ENCODE measurements at places on chromosomes 7 and 10.

- peak; percentile 100 for DNase-seq
Observed at GRCh38 chr10:93458821-93459257, 23.3 kb downstream of the MYOF start.

DNA sequence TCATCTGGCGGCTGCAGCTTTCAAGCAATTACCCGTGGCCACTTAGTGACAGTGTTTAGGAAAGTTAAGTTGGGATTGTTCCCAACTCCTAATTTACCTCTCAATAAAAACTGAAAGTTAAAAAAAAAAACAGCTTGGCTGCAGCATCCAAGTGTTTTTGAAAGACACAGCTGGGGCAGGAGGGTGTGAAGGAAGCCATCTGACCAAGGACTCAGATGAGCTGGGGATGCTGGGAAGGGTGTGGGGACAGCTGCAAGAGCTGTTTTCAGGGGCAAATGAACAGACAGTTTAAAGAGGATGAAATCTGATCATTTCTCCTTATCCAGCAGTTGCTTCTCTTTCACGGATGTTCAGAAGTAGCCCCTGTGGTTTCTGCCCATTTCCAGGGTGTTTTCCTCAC lies 129.2 kb upstream of the CDCA7L start:
- DNase-seq: no peak

DNA sequence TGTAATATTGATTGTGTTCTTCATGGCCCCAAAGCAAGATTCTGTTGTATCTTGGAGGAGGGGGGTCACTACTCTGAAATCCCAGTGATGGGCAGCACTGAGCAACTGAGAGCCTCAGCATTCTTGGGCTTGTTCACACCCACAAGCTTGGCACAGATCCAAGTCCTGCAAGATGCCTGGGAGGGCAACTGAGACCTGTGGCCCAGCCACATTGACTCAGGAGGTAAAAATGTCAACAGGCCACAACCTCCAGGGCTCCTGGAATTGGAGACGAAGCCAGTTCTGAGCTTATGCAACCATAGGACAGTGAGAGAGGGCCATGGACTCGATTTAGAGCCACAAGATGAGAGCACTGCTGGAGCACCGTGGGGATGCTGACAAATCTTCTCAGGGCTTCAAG lies 3.1 kb upstream of the DOCK1 start:
- DNase-seq: peak; percentile 91

DNA sequence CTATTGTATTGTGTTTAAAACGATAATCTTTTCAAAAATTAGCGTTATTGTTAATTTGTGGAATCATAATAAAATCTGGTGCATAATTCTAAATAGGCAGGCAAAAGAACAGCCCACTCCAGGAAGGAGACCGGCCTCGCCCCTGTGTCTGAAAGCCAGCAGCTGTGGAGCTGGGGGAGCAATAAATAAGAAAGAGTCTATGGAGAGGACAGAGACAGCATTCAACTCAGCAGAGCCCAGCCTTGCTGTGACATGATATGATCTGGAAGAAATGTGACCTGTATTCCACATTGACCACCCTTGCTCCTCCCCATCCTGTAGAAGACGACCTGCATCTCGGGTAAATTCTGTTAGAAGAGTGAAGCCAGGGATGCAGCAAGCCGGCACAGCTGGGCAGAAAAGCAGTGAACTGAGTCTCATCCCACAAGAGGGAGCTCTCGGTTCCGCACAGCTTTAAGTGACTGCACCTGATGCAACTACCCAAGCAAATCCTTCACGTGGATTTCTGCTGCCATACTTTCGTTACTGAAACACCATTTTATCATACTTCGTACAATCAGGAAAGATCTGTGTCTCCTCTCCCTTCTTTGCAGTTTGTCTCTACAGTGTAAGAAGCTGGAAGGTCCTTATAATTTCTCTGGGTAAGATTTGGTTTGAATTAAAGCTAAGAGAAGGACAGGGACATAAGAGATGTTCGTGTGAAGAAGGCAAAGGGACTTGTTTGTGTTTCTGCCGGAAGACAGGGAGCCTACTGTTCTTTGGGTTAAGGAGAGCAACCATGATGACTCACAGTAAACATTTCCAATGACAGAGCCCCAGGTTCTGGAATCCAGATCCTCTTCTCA lies 427.1 kb downstream of the GPAM start:
- DNase-seq: peak; percentile 49

DNA sequence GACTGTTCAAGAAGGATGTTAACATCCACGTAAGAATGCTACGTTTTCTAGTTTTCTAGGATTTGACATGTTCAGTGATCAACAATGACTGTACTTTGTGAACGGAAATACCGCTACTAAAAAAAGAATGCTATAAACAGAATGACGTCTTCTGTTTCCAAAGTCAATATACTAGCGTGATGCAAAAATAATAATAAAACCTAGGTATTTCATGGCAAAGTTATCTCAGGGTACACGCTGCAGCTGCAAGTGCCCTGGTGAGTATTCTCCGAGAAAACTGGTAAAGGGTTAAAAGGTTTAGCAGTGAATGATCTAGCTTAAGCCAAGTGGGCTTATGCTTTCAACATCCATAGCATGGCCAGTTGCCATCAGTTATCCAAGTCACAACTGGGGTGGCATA lies 653.3 kb upstream of the PFKP start:
- no peak for DNase-seq

GRCh38 chr10:97116462-97117162 lies 69.1 kb downstream of the SLIT1 start:
- DNase-seq: no peak

- DNase-seq: peak; percentile 82
Observed at GRCh38 chr10:15515202-15515601, 144.1 kb upstream of the FAM171A1 start.

DNA sequence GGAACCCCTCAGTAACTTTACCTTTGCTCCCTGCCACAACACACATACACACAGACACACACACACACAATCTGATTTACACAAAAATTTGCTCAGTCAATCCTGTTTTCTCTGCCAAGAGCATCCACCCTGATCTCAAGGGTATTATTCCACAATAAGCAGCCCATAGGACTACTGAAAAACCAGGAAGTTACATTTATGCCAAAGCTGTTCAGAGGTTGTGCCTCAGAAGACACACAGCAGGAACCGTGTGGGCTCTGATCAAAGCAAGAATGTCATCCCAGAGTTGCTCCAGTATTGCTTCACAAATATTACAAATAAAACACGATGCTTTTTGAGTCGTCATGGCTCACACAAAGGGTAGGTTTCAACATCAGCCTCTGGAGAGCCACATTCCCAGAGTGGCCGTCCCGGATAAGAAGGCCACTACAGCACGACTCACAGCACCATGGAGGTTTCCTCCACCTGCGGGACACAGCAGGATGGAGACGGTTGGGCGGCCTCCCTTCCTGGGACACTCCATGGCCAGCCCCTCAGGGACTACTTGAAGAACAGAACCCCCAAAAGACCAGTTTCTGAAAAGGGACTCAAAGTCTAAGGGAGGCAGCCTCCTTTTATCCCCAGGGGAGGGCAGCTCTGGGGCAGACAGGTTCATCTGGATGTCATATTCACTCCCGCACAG lies 1.6 kb downstream of the AIFM2 start:
- peak; percentile 94 for DNase-seq

DNA sequence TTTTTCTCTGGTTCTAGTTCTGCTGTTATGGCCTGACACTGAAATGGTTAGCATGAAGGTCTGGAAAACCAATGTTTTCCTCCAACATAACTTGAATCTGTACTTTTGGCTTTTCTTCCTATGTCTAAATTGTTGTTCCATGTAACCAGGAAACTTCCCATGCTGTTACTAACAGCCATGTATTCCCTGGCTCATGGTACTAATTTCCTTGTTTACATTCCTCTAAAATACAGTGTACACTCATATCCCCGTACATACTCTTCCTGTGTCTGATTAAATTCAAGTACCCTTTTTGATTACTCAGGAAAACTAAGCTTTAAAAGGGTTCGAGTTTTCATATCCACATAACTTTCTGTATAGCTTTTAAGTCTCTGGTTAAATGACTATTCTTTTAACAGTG lies 12.3 kb upstream of the ACSM6 start:
- DNase-seq: peak; percentile 59

DNA sequence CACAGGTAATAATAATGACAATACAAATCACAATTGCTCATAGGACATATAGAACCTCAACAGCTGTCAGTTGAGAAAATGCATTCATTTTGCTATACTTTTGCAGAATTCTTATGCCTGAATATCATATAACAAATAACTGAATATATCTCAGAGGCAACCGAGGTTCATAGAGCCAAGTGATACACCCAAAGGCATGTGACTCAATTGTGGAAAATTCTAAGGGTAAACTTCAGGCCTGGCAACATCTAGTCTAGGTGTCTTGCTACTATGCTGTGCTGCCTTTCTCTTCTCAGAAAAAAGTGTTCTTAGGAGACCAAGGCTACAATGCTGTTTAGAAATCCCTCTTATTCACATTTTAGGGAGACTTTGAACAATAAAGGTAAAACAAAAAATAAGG lies 270.7 kb downstream of the BAMBI start:
- no peak for DNase-seq

GRCh38 chr10:71719042-71719441 lies 536 bp downstream of the C10orf105 start:
- peak; percentile 75 for DNase-seq

DNA sequence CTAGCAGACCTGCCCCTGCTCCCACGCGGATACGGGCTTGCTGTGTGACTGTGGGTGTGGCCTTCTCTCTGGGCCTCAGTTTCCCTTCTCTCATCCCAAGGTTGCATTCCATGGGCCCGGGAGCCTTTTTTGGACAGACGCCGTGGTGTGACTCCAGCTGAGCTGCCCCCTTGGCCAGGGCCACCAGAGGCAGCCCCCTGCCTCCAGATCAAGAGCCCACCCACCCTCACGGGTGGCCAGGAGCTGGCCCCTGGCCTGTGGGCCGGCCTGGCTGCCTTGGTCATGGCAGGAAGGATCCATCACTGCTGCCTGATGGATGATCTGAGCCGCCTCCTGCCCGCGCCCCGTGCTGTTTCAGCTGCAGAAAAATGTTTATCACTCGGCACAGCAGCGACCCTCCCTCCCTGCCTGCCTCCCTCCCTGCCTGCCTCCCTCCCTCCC lies 27.8 kb upstream of the ELFN1 start:
- DNase-seq: no peak

GRCh38 chr10:127498087-127498486 lies 51.0 kb upstream of the NPS start:
- DNase-seq: no peak

DNA sequence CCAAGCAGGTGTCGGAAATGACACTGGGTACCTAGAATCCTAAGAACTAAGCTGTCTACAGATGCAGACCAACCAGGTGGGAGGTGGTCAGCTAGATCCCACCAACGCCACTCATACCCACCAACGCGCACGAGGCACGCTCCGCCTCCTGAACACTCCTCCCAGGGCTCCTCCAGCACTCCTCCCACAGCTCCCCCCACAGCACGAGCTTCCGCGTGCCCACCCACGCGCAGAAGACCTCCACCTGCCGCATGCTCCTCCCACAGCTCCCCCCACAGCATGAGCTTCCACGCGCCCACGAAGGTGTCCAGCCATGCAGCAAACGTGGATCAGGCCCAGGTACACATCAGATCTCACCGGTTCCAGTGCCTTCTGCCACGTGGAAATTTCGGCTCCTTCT lies 196.0 kb downstream of the MAD1L1 start:
- no peak for DNase-seq

DNA sequence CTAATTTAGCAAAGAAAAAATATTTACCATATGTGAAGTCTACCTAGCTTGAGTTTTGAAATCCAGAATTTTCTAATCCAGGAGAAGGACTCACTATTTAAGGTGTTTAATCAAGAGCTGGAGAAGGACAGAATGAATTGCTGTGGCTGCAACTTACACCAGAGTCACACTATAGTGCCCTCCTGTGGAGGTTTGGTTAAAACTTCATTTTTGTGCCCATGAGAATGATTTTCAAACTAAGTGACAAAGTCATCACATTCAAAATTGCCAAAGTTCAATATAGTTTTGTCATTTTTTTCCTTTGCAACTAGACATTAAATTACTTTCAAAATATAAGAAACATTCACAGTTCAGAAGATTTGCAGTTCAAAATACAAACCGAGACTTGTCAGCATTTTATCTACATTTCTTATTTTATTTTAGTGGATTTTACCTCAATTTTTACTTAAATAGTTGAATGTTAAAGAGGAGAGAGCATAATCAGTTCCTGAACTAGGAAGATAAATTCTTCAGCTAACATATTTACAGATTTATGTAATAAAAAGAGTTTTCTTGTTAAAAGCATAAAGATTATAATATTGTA lies 70.7 kb downstream of the CABCOCO1 start:
- peak; percentile 59 for DNase-seq

GRCh38 chr10:110725801-110726630 lies 81.9 kb downstream of the RBM20 start:
- DNase-seq: peak; percentile 20

GRCh38 chr10:398954-399353 lies 263.7 kb downstream of the ZMYND11 start:
- no peak for DNase-seq

DNA sequence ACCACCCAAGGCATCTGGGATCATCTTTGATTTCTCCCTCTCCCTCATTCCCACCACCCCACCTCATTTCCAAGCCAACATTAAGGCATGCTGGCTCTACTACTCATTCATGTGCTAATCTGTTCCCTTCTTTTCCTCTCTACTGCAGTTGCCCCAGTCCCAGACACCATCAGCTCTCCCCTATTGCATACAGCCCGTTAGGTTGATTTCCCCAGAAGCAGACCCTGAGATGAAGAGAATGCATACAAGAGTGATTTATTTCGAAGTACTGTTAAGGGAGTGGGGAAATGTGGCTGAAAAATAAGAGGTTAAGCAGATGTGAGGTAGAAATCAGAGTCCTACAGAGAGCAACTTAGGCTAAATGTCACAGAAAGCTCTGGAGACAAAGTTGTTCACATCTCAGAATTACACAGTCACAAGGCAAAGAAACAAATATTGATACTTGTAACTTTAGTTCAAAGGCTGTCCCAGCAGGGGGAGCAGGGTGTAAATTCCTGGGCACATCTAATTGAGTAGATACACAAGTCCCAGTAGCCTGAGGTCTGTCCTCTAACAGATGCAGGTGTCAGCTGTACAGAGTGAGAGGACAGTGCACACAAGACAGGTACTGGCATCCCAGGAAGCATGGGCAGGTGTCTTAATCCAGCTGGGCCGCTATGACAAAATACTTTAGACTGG lies 20.9 kb downstream of the AKR1D1 start:
- DNase-seq: peak; percentile 5

GRCh38 chr7:116546916-116547315 lies 22.1 kb downstream of the CAV1 start:
- DNase-seq: peak; percentile 55

DNA sequence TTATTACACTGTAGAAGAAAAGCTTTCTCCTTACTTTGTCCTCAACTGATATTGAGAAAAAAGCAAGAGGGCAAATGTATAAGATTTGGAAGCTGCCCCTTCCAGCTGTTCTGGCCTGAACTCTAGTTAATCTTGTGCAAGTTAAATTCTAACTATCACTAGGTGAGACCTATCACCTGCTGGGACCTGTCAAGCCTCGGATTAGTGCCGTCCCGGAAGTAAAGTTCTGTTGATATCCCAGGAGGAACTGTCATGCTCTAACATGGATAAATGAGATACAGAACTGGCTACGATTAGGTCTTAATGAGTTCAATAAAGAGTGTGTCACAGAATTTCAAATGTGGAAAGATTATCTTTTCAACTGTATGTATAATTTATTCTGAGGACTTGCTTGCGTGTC lies 1.2 kb upstream of the BPGM start:
- DNase-seq: no peak

- no peak for DNase-seq
Observed at GRCh38 chr10:112404617-112405016, 30.7 kb downstream of the ACSL5 start.

- DNase-seq: no peak
Observed at GRCh38 chr7:111508387-111508786, 53.9 kb downstream of the IMMP2L start.

- no peak for DNase-seq
Observed at GRCh38 chr7:155020996-155021395, 18.1 kb upstream of the PAXIP1 start.
